ENCODE measurements at places on chromosomes 11 and 22.

DNA sequence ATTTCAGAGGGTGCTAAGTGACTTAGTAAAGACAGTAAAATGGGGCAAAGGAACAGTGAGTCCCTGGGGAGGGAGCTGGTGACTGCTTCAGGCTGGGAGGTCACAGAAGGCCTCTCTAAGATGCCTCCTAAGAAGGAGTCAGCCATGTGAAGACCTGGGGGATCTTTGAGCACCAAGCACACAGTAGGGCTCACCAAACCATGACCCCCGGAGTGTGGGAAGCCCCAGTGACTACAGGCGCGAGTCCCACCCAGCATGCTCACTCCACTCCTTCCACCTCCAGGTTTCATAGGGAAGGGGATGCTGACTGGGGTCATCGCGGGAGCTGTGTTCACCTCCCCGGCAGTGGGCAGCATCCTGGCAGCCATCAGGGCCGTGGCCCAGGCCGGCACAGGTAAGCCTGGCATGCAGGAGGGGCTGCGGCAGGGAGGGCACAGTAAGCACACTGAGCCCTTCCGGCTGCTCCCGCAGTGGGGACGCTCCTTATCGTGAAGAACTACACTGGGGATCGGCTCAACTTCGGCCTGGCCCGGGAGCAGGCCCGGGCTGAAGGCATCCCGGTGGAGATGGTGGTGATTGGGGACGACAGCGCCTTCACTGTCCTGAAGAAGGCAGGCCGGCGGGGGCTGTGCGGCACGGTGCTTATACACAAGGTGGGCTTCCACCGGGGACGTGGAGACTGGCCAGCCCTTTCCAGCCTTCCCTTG lies 5.9 kb downstream of the TKFC start:
- DNase-seq = no peak

- DNase-seq = no peak
Measured at GRCh38 chr11:86220653-86221052, 23.9 kb upstream of the EED start.

DNA sequence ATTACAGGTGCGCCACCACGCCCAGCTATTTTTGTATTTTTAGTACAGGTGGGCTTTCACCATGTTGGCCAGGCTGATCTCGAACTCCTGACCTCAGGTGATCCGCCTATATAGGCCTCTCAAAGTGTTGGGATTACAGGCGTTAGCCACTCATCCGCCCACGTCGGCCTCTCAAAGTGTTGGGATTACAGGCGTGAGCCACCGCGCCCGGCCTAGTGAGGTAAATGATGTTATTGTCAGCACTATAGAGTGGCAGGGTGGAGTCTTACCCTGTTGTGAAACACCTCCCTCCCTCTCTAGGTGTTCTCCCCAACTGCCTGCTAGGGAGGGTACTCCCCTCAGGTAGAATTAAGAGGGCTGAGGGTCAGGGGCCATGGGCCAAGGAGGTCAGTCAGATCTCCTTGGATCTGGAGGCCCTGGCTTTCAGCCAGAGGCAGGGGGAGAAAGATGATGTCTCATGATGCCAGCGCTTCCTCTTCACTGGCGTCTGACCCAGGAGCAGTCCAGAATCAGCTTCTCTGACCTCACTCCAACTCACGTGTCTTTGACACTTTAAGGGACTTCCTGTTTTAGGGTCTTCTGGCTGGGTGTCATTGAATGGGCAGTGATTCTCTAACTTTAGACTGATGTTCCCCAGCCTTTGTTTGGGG lies 2.0 kb downstream of the GGA1 start:
- no peak for DNase-seq

DNA sequence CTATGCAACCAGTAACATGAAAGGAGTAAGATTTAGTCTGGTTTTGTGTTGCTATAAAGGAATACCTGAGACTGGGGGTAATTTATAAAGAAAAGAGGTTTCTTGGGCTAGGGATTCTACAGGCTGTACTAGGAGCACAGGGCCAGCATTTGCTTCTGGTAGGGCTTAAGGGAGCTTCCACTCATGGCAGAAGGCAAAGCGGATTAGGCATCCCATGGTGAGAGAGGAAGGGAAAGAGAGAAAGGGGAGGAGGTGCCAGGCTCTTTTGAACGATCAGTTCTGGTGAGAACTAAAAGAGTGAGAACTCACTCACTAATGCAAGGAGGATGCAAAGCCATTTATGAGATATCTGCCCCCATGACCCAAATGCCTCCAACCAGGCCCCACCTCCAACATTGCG lies 283.2 kb downstream of the OPCML start:
- no peak for DNase-seq

DNA sequence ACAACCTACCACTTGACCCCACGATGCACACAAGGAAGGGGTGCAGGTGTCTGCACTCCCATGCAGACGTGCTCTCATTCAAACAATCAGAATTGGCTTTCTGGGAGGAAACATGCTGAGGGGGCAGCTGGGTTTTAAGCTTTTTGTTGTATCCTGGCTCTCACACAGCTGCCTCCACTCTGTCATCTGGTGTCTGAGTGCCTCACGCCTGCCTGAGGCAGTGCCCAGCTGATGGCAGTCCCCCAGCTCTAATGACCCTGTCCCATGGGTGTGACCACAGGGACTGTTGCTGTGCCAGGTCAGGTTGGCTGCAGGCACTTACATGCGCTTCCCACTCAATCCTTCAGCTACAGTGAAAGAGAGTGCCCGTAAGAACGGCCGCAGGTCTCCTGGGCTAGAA lies 53.7 kb downstream of the ARFGAP3 start:
- DNase-seq = no peak

DNA sequence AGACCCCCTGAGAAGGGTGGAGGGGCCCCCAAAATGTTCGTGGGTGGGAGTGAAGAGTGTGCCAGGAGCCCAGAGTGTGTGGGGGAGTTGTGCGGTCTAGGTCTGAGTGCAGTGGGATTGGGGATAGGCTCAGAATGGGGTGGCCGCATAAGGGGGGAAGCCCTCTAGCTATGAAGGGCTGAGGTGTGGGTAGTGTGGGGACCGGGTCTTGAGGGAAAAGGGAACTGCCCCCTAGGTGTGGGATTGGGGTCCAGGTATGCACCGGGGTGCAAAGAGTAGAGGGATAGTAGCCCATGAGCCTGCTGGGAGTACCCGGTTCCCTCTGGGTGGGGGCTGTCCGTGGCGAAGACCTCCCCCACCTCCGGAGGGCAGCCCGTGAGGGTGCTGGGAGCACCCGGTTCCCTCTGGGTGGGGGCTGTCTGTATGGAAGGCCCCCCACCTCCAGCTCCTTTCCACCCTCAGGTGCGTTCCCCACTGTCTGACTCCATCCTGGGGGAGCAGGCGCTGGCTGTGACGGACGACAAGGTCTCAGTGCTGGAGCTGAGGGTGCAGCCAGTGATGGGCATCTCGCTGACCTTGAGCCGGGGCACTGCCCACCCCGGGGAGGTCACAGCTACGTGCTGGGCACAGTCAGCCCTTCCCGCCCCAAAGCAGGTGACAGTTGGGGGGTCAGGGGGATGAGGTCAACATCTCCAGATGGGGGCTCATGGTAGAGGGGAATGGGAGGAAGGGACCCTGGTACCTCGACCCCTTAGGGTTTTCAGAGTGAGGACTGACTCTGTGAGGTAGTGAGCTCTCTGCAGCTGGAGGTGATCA lies 10.7 kb downstream of the TMEM132A start:
- no peak for DNase-seq

All from epithelial cell of prostate (primary cell).